T follicular helper cell (primary cell): ENCODE measurements at places on chromosomes 6 and 20.
A peak's percentile ranks its signal among the peaks of the same experiment; 100 is the strongest.

GRCh38 chr6:5366941-5367340 lies 105.6 kb downstream of the FARS2 start:
- DNase-seq, result no peak

DNA sequence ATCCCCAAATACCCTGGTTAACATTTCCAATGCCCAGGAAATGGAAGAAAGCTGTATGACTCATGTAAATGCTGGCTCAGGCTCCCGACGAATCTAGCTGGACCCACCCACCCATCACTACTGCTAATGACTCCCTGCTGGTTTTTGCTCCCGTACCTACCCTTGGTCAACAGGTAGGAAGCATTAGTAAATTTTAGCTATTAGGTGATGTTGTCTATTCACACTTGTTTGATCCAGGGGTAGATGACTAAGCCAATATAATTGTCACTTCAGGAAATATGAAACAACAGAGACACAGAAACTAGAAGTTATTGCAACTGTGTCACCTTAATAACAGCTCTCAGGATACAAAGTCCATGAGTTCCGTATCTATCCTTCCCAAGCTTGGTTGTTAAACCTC lies 94.4 kb upstream of the BEND6 start:
- DNase-seq, result no peak

DNA sequence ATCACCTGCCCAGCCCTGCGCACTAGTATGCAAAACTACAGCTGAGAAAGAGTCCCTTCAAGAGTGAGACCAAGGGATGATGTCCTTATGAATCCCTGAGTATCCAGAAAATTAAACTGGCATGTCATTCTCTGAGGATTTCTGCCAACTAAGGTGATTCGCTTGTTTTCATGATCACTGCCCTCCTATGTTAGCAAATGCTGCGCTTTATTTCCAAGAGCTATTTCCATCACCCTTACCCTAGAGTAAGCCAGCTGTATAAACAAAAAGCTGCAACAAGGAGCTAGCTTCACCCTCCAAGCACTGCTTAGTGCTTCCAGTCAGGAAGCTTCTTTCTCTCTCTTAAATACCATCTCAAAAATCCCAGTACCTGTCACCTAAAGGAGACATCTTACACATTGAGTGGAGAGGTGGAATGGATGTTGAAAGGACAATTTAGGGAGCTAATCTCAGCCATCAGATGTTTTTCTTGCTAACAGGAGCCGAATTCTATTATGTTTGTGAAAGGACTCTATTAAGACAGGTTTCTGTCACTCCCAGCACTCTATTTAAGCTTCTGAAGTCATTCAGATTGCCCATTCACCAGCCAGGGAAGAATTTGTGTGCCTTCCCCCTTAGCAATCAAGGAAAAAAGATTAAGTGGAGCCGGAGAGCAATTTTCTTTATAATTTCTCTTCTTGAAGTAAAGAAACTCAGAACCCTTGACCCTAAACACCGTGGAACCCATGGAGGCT lies 322.2 kb downstream of the NRN1 start:
- no peak for DNase-seq

DNA sequence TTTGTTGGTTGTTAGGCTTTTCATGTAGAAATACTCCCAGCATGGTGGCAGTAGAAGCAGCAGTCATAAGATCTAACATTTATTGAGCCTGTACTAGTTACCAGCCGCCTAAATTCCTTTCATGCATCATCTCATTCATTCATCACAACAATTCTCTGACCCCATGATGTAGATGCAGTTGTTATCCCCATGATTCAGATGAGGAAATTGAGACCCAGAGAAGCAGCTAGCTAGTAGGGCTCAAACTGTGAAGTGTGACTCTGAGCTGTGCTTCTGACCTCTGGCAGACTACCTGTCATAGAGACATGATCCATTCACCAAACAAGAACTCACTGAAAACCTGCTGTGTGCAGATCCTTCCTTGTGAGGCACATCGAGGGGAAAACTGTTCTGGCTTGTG lies 16.9 kb downstream of the RREB1 start:
- DNase-seq, result no peak

DNA sequence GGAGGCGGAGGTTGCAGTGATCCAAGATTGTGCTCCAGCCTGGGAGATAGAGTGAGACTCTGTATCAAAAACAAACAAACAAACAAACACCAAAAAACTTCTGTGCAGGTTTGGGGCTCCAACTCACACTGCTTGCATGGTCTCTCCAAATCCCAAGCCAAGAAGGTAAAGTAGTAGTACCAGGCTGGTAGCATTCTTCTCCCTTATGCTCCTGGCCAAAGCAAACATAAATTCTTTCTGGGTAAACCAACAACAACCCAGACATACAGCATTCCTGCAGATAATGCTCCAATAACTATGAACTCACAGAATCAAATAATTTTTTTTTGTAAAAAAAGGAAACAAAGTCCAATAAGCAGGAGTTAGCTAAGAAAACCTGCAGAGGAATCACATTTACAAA lies 57.8 kb upstream of the KLHL31 start:
- DNase-seq, result no peak

DNA sequence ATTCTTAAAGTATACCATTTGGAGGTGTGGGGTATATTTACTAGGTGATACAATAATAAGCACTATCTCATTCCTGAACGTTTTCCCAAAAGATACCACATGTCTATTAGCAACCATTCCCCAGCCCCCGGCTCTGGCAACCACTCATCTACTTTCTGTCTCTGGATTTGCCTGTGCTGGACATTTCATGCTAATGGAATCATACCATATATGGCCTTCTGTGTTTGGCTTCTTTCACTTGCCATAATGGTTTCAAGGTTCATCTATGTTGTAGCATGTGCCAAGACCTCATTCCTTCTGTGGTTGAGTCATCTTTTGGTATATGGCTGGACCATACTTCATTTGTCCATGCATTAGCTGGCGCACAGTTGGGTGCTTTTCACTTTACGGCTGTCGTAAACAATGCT lies 39.7 kb downstream of the BCAS4 start:
- no peak for DNase-seq

DNA sequence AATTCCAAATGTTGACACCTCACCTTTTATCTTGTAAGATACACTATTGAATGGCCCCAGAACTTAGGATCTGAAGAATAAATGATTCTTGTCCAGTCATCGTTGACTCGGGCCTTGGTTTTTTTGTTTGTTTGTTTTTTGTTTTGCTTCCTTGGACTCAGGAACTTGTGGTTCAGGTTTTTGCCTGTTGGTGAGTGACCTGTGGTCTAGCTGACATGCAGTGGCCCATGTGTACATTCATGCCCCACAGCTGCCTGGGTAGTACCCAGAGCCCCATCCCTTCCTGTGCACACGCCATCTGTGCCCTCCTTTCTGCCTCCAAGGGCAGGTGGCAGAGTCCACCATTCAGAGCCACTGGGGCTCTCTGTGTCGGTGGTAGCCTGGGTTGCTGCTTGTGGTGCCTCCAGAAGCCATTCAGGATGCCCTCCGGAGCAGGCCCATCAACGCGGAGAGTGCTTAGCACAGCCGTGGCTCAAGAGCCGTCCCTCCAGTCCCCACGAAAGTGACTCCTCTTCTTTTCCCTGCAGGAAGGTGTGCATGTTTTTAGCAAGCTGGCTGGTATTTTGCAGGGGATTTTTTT lies 85.9 kb downstream of the SYNJ2 start:
- no peak for DNase-seq

DNA sequence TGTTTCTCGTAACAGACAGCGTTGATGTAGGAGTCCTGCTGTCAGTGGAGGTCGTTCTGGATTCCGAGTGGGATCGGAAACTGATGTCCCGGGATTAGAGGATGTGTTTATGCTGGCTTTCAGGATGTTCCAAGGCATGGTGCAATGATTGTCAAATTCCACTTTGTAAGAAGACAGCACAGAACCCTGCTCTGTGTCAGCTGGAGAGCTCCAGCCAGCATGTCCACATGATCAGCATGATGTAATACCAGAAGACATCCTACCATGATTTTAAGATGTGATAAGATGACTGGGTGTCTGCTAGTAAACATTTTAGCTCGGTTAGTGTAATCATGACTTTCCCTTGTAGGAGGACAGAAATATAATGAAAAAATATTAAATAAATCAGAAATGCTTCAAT lies 20.3 kb downstream of the ENPP1 start:
- DNase-seq, result no peak

GRCh38 chr6:156760377-156760776 lies 16.8 kb upstream of the ARID1B start:
- no peak for DNase-seq

- no peak for DNase-seq
Observed at GRCh38 chr6:25094726-25095125, 159.0 kb upstream of the RIPOR2 start.

DNA sequence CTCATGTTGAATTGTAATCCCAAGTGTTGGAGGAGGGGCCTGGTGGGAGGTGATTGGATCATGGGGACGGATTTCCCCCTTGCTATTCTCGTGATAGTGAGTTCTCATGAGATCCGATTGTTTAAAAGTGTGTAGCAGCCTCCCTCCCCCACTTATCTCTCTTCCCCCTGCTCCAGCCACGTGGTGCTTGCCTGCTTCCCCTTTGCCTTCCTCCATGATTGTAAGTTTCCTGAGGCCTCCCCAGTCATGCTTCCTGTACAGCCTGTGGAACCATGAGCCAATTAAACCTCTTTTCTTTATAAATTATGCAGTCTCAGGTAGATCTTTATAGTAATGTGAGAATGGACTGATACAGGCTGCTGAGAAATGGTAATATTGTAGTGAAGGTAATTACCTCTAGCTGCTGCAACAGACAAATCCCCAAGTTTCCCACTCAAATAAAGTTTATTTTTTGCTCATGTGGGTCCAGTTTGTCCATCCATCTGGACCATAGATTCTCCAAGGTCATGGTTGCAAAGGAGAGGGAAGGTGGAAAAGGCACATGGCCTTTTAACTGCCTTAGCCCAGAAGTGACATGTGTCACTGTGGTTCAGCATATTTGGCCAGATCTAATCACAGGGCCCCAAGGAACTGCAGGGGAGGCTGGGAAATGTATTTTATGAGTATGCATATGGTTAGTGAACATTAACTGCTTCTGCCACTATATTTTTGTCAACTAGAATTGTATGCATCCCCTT lies 89.2 kb downstream of the TRMT11 start:
- no peak for DNase-seq

- no peak for DNase-seq
Observed at GRCh38 chr6:46016063-46016608, 476 bp upstream of the CLIC5 start.

DNA sequence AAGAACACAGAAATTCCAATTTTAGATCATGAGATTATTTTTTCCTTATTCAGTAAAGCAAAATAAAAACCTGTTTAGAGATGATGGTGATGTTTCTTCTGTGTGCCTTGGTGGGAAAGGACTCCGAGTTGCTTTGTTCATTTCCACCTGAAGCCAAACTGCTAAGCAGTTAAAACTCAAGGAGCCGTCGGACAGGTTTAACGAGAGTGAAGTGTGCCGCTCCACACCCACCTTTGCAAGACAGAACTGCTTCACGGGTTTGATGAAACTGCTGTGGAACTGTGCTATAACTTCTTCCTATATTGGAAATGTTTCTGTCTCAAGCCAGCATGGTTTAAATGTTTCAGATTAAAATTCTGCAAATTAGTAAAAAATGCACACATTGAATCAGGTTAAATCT lies 9.2 kb upstream of the DSP start:
- DNase-seq, result no peak

DNA sequence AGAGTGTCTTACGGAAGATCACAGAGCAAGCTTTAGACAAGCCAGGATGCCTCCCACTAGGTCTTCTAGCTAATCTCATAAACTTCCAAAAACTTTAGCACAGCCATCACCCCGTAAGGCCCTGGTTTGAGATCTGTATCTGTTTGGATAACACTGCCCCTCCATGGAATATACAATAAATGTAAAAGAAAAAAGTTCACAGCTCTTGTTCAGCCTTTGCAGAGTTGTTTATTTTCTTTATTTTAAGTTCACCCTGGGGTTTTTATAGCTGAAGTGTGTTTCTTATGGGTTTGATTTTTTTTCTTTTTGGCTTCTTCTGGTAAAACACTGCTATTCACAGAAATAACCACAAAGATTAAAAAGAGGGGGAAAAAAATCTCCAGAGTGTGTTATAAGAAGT lies 125.6 kb downstream of the EYA2 start:
- no peak for DNase-seq

GRCh38 chr6:39686976-39687375 lies 38.2 kb downstream of the KIF6 start:
- DNase-seq, result no peak

DNA sequence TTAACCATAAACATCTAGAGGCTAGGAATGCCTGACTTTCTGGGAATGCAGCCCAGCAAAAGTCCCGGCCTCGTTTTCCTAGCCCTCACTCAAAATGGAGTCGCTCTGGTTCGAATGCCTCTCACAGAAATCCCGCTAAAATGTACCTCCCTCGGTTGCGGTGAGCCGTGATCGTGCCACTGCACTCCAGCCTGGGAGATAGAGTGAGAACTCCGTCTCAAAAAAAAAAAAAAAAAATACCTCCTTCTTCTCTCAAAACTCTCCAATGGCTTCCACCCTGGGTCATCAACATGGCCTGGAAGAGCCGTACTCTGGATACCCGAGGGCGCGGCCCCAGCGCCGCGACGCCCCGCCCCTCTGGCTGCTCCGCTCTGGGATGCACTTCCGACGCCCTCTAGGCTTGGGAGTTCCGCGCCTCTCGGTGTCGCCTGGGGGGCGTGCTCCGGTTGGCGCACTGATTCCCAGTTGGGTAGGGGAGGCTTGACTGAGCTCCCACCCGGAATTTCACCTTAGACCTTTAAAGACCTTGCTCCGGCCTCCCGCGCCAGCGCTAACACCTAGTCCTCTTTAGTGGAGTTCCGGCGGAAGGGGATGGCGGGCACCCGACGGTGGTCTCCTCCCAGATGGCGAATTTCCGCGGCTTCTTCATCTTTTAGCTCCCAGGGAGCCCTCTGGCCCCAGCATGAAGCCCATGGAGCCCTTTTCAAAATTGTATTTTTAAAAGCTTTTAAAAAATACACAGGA lies 12.3 kb downstream of the HMGN4 start:
- peak; percentile 27 for DNase-seq
